Activated T-helper 2 cell treated with anti-CD3 and anti-CD28 coated beads, Interferon-gamma antibody, Interleukin-2, Interleukin-4, amounts not matched to agents 10 μg/mL and 5 μg/mL and 100 μg/mL, durations not matched to agents 14 hours and 24 hours and 36 hours (primary cell): ENCODE measurements at places on chromosomes 5 and 9.

- DNase-seq = no peak
Observed at GRCh38 chr5:1300581-1301083, 5.8 kb upstream of the TERT start.

DNA sequence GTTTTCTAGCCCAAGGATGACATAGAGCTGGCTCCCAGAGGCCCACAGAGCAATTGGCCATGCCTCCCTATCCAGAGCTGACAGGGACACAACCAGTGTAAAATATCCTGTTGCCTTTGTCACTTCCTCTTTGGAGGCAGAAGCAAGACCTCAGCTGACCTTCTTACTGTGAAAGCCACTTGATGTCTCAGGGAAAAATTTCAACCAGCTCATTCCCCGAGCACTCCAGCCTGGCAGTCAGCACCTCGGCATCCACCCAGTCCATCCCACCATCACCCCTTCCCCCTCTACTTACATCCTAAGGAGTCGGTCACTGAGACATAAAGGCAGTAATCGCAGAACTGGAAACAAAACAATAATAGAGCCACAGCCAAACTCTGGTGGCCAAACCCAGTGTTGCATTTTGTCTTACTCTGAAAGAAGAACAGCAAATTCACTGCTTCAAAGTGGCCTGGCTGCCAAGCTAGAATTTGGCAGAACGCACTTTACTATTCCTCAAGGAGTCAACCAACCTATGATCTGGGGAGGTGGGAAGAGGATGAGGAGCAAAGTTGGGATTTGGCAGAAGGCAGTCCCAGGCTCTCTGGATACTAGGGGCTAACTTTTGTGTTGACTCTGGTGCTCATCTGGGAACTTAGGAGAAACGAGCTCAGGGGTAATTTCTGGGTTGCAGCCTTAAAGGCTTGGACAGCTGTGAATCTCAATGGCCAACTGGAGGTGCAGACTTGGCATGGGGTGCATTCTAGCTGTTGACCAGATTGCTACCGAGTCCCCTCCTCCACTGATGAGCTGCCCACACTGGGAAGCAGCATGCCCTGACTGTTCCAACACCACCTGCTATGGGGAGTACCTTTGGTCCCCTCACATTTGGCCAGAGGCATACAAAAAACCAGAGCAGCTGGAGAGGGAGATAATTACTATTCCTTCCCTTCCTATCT, 13.6 kb downstream of the NIPAL4 start:
- DNase-seq = no peak

DNA sequence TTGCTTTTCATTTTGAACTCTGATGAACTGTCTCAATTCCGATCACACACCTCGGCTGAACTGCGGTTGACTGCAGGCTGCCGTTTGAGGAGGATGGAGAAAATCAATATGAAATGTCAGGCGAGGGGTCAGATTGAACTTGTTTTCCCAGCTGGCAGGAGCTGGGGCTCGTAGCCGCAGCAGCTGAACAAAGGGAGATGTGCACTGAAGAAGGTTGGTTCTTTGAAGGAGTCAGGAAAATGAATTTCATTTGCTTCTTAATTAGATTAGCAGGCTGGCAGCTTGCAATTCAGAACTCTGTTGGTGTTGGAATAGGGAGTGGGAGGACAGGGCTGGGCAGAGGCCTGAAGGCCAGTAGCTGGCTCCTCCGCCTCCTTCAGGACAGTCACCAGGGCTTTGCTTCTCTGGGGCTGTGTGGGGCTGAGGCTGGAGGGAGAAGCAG, 117.4 kb upstream of the GPR151 start:
- DNase-seq = no peak

- DNase-seq = no peak
Observed at GRCh38 chr9:108087781-108088180, 598.2 kb upstream of the KLF4 start.

- DNase-seq = no peak
Observed at GRCh38 chr5:177462021-177462670, 11.3 kb downstream of the DBN1 start.

DNA sequence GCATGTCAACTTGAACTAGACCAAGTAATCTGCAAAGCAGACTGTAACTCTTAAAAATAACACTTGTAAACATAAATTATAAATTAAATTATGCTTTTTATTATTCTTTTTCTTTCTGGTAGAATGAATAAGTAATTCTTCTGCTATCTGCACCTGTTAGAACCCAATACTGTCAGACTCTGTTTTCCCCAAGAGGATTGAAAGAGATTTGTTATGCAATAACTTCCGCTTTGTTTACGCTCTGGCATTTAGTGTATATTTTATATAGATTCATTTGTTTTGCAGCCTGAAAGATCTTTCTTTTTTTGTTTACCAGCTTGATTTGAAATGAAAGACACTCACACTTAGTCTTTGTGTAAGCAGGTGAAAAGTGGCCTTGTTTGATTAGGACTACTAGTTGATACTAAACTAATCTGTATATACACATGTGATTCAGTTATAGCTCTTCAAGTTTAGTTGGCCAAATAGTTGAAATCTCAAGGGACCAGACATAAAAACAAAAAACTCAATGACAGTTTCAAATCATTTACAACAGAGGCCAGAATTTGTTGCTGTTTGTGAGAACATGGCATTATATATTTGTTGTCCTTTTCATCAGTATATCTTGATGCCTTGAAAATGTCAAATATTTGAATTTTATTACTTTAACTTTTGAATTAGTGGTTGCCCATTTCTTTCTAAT, 155.8 kb downstream of the PBX3 start:
- DNase-seq = no peak

GRCh38 chr9:557601-558201, 283.8 kb upstream of the DMRT1 start:
- DNase-seq = no peak

DNA sequence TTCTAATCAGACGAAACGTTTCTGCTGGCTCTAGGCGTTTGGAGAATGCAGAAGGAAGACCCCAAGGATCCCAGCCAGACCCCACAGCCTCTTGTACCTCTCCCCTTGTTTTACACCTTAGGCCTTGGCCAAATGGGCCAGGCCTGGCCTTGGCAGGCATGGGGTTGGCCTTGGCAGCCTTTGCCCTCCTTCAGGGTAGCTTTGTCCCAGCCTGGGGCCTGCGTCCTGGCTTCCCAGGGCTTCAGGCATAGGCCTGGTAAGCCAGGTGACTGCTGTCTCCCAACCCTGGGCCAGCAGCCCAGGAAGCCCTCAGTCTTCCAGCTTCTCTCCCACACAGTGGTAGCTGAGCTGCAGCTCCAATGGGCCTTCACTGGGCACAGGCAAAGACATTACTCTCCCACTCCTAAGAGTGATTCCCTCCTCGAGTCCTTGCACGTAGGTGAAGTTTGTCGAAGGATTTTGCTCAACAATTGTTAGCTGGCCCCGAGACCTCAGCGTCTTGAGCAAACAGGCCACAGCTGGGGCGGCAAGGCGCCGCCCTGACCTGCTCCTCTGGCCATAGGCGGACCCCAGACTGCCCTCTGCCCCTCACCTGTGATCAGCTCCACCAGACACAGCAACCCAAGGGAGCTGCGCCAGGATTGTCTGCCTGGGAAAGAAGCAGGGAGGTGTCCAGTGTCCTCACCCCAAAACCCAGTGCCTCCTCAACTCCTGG, 1.1 kb upstream of the PITX1 start:
- no peak for DNase-seq

- no peak for DNase-seq
Observed at GRCh38 chr9:19998823-19999455, 210.1 kb upstream of the SLC24A2 start.

DNA sequence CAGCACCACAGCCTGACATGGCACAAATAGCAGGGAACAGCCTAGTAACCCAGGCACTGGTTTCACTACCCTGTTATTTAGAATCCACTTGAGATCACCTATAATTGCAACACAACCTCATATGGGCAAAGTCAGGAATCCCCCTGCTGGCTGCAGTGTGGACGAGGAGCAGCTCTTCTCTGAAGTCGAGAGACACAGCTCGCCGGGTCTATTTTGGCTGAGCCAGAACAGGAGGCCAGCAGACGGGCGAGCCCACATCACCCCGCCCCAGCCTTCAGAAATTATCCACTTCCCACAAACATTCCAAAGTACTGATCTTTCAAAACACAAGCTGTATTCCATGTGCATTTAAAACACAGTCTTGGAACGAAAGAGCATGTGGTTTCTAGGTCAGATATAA, 179.0 kb downstream of the ROR2 start:
- DNase-seq = no peak

DNA sequence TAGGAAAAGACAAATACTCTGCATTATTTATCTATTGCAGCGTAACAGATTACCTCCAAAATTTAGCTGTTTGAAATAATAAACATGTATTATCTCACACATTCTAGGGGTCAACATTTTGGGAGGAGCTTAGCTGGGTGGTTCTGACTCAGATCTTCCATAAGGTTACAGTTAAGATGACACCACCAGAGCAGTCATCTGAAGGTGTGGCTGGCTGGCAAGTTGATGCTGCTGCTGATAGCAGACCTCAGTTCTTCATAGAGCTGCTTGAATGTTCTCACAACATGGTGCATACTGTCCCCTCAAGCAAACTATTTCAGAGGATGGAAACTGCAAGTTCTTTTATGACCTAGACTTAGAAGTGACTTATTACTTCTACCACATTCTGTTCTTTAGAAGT, 146.3 kb upstream of the FSTL4 start:
- no peak for DNase-seq

GRCh38 chr9:15178631-15179030, 128.4 kb downstream of the TTC39B start:
- DNase-seq = no peak

DNA sequence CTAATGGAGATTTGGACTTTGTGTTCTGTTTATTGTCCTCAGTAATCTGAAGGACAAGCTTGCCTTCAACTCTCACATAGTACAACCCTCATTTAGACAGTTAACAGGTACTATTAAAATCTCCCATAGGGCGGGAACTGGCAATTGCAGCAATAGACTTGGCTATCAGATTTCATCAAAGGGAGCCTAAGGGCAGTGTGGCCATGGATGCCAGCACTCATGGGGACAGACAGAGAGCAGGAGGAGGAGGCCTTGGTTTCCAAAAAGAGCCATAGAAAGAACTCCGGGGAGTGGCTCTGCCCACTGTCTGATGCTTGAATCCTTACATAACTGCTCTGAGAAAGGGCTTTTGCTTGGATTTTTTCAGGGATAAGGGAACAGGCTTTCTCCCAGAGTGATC, 6.8 kb downstream of the SLC36A1 start:
- DNase-seq = no peak
